Muscle of leg (tissue), 16 donors: ENCODE measurements at places on chromosomes 16 and 17.

DNA sequence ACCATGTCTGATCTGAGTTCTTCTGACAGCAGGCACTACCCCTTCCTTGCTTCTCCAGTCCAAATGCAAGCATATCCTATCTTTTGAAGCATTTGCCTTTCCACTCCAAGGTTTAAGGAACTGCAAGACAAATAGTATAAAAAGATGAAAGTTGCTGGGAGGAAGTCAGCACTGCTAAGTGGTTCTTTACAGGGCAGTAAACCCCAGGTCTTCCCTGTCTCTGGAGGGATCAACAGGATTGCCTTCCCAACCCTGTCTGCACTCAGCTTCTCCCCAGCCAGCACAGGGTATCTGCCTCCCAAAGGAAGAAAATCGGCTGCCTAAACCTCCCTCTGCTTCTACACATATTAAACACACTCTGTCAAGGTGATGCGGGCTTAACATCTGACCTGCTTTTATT, 46.8 kb downstream of the SOX9 start:
- DNase-seq, result no peak

DNA sequence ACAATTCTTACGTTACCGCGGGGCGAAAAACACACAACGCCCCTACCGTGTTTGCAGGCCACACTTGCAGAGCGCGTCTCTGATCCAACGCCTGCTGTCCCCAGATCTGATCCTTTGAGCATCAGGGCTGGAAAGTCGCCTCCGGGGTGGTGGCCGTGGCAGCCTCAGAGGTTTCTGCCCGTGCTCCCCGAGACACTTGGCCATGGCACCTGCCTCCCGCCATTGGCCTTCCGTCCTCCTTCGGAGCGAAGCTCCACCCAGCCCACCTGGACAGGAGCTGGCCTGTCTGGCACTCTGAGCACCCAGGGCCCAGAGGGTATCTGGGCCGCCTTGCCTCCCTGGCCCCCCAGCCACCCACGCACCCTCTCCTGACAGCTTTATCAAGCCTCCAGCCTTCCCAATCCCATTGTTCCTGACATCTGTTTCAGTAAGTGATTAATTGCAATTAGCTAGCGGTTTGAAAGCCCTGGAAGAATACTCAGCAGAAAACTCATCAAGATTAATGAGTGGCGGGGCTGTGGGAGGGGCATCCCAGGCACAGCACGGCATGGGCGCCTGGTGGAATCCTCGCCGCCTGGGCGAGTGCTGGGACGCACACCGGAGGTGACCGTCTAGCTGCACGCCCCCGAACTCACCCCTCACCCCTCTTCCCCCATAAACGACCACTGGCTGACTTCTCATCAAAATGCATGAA, 181.5 kb upstream of the GSE1 start:
- no peak for DNase-seq

DNA sequence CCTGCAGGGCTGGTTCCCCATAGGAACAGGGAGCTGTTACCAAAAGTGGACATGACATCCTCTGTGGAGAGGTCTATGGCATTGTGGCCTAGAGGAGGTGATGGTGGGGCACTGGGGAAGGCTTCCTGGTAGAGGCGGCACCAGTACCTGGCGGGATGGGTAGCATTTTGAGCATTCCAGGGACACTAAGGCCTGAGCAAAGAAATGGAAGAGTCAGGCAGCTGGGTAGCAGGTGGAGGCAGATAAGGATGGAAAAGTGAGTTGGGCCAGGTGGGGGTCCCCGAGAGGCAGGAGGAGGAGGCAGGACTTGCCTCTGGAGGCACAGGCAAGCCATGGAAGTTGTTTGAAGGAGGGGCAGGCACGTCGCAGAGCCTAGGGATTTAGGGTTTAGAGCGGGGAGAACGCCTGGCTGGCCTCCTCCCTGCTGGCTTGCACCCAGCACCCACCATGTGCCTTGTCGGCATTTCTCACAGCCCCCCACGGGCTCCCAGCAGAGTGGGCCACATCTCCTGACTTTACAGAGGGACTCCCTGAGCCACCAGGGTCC, 5.1 kb upstream of the ADCY7 start:
- DNase-seq, result no peak

GRCh38 chr16:68272507-68273209, 8.3 kb downstream of the SLC7A6 start:
- no peak for DNase-seq

- no peak for DNase-seq
Measured at GRCh38 chr16:12723681-12724080, 80.0 kb downstream of the CPPED1 start.

DNA sequence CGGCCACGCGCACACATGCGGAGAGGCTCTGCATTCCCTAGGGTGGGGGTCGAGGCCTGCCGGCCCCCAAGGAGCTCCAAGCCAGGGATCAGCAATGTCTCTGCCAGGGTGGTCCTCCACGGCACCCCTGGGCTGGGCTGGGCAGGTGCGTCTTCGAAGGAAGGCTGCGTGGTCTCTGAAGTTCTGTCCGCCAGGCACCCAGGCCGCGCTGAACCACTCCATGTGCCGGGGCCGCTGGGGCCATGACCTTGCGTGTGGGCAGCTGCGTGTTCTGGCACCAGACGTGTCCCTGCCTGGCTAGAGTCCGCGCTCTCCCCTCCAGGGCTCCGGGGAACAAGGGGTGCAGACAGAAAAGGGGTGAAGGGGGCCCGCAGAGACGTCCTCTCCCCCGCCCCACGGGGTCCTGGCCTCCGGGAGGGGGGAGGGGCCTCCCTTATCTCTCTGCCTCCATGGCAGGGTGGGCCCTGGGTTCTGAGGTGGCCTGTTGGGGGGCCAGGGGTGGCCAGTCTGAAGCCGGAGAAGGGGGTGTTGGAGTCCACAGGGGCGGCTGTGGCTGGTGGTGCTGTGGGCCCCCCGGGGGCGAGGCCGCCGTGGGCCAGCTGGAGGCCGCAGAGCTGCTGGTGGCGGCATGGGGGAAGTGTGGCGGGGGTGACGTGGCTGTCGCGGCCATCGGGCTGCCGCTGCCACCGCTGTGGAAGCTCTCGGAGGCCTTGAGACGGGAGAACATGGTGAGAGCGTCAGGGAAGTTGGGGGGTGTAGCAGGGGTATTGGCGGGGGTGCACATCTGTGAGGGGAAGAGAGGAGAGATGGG, 5.3 kb downstream of the UBALD1 start:
- peak; percentile 6 for DNase-seq

GRCh38 chr17:7109461-7110322, 4.9 kb downstream of the ASGR2 start:
- DNase-seq, result no peak

GRCh38 chr16:48507391-48507790, 102.6 kb downstream of the N4BP1 start:
- no peak for DNase-seq

DNA sequence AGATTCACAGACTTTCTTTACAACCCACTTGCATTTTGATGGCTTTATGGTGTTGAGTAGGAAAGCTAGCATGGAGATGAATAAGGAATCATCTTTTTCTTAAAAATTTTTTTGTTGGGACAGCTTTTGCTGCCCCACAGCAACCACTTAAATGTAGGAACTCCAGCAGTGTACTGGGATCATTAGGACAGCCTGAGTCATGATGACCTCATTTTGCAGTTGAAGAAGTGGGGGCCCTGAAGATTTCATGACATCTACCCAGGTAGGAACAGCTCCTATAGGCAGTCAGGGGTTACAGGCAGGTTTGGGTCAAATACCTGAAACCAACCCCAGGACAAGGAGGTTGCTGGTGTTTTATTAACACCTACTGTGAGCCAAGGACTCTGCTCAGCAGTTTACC, 2.1 kb downstream of the METTL22 start:
- no peak for DNase-seq

GRCh38 chr17:41724476-41725050, 9.9 kb downstream of the HAP1 start:
- no peak for DNase-seq

DNA sequence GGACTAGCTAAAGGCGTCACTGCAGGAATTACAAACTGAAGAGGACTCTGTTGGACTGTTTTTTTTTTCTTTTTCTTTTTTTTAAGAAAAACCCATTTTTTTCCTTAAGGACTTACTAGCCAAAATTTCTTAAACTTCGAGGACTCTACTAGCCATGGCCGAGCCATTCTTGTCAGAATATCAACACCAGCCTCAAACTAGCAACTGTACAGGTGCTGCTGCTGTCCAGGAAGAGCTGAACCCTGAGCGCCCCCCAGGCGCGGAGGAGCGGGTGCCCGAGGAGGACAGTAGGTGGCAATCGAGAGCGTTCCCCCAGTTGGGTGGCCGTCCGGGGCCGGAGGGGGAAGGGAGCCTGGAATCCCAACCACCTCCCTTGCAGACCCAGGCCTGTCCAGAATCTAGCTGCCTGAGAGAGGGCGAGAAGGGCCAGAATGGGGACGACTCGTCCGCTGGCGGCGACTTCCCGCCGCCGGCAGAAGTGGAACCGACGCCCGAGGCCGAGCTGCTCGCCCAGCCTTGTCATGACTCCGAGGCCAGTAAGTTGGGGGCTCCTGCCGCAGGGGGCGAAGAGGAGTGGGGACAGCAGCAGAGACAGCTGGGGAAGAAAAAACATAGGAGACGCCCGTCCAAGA, 878 bp downstream of the HEXIM1 start:
- DNase-seq, result peak; percentile 96

GRCh38 chr17:37546302-37546701, 56.6 kb downstream of the DUSP14 start:
- peak; percentile 95 for DNase-seq

DNA sequence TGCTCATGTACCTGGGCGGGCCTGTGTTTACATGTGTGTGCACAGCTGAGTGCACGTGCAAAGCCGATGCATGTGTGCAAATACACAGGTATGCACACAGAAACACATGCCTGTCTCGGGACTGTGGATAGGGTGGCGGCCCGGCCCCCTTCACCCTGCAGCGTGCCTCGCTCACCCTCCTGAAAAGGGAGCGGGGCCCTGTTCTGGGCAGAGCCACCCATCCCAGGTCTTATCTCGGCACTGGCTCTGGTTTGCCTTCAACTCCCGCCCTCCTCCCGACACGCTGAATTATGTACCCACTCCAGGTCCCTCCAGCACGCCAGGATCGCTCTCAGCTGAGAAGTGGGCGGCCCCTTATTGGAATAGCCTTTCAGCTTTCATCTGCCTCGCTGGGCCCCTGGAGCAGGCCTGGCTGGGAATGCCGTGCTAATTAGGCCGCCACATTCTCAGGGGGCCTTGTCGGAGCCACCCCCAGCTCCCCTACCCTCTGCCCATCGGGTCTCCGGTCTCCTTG, 77.8 kb downstream of the RTN4RL1 start:
- DNase-seq, result no peak

DNA sequence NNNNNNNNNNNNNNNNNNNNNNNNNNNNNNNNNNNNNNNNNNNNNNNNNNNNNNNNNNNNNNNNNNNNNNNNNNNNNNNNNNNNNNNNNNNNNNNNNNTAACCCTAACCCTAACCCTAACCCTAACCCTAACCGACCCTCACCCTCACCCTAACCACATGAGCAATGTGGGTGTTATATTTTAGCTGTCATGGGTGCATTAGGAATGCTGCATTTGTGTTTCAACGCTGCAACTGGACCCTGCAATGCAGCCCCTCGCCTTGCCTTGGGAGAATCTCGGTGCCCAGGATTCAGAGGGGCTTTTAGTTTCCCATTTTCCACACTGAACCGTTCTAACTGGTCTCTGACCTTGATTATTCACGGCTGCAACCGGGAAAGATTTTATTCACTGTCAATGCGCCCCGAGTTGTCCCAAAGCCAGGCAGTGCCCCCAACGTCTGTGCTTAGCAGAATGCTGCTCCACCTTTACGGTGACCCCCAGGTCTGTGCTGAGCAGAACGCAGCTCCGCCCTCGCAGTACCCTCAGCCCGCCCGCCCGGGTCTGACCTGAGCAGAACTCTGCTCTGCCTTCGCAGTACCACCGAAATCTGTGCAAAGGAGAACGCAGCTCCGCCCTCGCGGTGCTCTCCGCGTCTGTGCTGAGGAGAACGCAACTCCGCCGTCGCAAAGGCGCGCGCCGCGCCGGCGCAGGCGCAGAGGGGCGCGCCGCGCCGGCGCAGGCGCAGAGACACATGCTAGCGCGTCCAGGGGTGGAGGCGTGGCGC, 43.3 kb downstream of the POLR3K start:
- peak; percentile 59 for DNase-seq

GRCh38 chr17:4501295-4501949, 2.7 kb downstream of the SPNS2 start:
- no peak for DNase-seq

DNA sequence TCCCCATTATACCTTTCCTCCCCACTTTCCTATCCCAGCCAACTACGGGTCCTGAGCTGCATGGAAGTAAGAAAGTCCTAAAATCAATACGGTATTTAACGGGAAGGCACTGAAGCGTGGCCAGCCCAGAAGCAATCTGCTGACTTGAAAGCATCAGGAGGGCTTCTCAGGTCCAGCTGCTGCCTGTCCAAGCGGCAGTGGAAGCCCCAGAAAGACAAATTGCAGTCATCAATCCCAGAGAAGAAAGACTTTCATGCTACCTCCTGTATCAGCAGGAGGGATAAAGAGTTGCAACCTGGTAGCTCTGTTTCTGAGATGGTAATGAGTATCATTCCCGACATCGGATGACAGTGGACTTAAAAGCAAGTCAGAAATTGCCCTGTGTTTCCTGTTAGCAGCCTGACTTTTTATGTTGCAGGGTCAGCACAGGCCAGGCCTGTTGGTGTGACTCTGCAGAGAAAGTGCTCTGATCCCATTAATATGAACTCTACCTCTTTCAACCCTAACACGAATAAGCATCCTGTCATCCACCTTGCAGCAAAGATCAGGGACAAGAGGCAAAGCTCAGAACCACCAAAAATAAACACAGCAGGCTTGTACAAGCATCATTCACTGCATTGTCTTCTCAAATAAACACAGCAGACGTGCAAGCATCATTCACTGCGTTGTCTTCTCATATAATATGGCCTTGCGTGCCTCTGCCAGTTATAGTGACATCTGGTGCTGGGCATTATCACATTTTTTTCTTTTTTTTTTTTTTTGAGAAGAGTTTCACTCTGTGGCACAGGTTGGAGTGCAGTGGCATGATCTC, 358.6 kb upstream of the CDH11 start:
- no peak for DNase-seq

DNA sequence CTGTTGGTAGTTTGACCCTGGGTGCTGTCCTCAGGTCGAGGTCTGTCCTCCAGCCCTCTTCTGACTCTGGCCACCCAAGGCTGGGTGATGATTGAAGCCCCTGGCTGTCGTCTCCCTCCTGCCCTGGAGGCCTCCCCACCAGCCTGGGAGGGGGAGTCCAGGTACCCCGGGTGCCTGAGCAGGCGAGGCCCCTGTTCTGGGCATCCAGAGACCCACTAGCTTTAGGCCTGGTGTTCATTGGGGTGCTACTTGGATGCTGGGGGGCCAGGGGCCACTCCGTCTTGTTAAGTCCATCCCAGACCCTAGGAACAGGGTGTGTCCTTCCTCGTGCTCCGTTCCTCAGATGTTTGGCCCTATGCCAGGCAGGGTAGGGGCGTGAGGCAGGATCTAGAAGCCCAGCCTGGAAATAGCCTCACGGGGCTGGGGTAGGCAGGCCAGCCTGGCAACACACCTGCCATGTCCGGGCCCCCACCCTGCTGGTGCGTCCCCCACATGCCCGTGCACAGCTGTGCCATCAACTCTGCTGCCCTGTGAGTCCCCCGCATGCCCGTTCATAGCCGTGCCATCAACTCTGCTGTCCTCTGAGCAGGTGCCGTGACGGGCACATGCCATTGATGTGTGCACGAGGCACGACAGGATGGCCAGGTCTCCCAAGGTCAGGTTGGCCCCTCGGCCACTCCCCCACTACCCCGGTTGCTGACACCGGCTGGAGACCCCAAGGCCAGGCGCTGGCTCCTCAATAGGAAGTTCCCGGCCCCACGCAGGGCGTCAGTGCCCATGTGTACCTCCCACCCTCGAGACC, 36.9 kb downstream of the GINS2 start:
- DNase-seq, result peak; percentile 77
